Prostate gland (tissue), 2 donors: ENCODE measurements at places on chromosomes 12 and 14. TPM values are rescaled to one million over a fixed set of nuclear protein-coding genes. Genes with fewer than 3 reads are reported as not detected.

The KCNH5 gene
- total RNA-seq: 0.06 TPM

DNA sequence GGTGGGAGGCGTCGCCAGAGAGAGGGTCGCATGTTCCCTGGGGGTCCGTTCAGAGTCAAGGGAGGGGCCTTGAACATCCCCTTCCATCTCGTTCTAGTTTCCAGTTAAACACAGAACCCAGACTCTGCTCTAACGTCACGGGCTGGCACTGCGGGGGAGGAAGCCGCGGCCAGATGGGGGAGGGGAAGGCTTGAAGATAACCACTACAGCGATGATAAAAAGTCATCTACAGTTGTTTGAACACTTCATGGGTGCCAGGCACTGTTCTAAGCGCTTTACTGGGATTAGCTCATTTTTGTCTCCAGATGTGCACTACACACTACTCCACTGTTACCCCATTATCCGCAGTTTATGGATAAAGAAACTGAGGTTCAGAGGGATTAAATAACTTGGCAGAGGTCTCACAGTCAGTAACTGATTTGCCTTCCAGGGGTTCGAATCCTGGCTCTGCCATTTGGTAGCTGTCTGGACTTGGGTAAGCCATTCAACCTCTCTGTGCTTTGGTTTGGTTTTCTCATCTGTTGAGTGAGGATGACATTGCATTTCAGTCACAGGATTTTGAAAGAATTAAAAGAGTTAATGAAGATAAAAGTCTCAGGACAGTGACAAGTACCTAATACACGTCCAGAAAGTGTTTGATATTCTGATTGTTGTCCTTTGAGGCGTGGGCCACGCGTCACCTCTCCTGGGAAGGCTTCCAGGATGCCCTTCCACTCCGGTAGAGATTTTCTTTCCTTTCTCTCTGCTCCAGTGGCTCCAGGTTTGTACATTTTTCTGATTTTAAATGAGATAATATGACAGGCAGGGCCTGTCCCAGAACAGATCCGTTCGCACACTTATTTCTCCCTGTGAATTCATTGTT is 798 bp upstream of the RASAL1 start:
- DNase-seq: no peak

DNA sequence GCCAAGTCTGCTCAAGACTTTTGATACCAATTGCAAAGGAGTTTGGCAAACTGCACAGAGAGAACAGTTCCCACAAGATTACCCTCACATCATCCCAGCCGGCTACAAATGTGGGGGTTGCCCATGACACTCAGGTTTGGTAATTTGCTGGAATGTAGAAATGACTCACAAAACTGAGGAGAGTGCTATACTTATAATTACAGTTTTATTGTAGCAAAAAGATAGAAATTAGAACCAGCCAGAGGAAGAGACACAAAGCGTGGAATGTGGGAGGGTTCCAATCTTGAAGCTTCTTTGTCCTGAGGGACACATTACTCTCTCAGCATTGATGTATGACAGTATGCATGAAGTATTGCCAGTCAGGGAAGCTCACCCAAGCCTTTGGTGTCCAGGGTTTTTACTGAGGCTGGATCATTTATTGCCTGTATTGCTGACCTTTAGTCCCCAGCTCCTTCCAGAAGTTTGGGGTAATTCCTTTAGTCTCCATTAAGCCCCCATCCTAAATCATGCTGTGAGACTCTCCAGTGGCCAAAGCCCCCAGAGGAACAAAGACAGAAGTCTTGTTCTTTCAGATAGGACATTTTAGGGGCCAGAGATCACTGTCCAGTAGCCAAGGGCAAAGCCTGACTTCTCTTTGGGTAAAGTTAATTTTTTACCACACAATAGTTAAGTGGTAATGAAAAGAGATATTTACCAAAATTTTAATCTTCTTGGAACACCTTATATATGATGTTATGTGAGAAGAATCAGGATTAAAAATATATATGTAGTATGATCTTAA is 9.9 kb downstream of the TBK1 start:
- DNase-seq: no peak

The TRPV4 gene
- total RNA-seq: 4.6 TPM

- no peak for DNase-seq
Measured at GRCh38 chr12:90945070-90945649, 9.8 kb downstream of the CCER1 start.

GRCh38 chr14:57060276-57060955 is 208.3 kb downstream of the EXOC5 start:
- DNase-seq: no peak

The TPH2 gene
- total RNA-seq: not detected

- no peak for DNase-seq
Measured at GRCh38 chr14:68972507-68973218, 6.4 kb downstream of the ACTN1 start.

DNA sequence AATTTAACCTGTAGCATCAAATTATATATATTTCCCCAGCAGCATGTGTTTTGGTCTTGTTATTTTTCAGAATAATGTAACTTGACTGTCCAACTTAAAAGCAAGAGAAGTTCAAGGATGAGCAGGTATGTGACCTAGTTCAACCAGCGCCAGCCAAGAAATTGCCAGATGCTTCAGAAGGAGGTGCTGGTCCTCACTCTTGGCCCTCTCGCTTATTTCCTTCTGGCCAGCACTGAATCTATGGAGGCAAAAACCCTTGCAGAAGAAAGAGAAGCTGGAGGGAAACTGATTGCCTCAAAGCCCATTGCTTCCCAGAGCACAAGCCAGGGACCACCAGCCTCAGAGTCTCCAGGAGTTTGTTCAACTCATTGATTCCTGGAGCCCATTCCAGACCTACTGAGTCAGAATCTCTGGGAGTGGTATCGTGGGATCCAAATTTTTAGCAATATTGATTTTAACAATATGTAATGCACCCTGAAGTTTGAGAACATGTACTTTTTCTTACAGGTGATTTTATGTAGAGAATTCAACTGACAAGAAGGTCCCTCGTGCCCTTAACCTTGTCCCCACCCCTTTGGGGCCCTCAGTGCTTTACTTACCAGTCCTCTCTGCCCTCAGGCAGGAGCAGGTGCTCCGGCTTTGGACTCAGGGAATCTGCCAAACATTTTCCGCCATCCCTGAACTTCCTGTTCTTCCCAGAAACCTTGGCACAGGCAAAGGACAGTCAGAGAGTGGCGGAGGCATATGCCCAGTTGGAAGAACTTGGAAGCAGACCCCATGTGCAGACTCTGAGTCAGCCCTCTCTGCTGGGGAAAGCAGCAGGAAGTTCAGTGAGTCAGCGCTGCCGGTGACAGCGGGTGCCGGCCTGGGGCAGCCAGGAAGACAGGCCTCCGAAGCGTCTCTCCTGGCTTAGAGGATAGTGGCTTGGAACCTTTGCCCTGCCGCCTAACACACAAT is 10.4 kb downstream of the BEST3 start:
- DNase-seq: peak; percentile 60

The P2RX2 gene
- 8.2 TPM for total RNA-seq

DNA sequence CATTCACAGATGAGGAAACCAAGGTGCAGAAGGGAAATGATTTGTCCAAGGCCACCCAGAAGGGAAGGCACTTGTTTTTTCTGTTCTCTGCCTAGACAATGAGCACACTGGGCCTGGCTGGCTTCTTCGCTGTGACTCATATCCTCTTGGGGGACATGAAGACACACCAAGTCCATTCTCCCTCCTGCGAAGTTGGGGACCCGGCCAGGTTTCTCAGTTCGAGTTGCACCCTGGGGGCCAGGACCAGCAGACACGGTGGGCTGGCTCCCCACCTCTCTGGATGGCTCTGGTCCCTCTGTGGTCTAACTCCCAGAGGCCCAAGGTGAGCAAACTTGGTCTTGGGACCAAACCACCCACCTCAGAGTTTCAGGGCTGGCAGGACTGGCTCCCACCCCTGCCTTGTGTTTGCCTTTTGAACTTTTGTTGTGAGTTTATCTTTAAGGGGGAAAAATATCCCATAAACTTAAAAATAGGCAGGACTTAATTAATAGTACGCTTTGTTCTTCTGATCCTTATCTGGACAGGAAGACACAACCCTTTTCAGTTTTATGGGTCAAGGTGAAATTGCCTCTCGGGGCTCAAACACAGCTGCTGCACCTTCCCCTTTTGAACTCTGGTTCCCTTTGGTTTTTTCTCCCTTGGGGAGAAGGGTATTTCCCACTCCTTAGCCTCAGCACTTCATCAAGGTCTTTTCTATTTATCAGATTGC is 9.0 kb upstream of the MLEC start:
- DNase-seq: peak; percentile 27

GRCh38 chr12:82866227-82866775 is 179.6 kb downstream of the TMTC2 start:
- DNase-seq: no peak

- DNase-seq: no peak
Measured at GRCh38 chr14:87756661-87757060, 236.3 kb downstream of the GALC start.

DNA sequence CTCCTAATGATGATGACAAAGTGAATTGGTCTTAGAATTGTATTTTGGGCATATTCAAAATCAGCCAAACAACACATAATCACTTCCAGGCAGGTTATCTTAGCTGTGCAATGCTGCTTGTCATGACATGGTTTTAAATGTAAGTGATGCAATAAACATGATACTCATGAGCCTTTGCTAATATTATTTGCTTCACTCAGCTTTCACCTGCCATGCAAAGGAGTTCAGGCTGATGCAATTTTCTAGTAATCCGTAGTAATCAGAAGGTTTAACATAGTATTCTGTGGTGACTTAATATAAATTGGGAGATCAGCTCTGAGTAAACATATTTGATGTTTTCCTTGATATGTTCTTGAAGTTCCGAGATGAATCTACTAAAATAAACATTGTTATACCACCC is 29.1 kb downstream of the TMEM260 start:
- no peak for DNase-seq

The DACT1 gene
- 4.5 TPM for total RNA-seq

The ADCK1 gene
- 9.6 TPM for total RNA-seq

GRCh38 chr14:75162631-75163030 is 13.8 kb downstream of the TMED10 start:
- no peak for DNase-seq

DNA sequence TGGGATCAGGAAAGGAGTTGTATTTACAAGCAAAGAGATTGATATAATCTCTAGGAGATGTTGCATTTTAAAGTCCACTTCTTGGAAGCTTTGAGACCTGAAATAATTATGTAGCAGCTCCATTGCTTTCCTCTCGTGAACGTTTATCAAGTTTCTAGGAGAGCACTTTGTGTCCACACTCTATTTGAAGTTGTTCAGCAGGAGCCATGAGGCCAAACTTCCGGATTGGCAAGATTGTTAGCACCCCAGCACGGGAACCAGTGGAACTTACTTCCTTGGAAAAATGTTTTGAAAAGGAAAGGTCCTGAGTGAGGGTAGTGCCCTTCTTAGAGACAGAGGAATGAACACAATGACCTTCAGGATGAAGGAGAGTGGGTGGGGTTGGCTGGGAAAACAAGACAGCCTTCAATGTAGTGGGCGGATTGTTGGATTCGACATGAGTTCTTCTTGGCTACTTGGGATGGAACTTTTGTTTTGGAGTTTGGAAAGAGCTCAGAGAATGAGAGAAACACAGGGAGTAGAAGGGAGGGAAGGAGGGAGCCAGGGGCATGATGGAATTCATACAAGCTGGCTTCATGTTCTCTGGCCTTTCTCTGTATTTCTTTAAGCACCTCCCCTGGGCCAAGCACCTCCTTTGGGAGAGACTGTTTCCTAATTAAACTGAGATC is 23.8 kb upstream of the CISTR start:
- DNase-seq: peak; percentile 24

DNA sequence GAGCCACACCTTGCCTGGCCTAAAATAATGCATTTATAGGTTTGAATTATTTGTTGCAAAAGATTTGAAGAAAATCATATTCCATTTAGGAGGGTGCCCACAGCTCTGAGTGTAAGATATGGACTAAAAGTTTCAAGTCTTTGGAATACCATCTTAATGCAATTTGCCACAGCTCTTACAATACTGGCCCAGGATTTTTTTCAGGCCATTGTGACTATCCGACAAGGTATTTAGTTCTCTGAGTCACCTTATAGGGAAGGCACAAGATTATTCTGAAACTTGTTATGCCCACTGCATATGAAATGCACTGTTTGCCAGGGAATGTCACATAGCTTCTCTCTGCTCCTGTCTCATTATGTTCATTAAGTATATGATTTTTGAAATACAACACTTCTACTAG is 29.6 kb upstream of the SLC6A13 start:
- no peak for DNase-seq

DNA sequence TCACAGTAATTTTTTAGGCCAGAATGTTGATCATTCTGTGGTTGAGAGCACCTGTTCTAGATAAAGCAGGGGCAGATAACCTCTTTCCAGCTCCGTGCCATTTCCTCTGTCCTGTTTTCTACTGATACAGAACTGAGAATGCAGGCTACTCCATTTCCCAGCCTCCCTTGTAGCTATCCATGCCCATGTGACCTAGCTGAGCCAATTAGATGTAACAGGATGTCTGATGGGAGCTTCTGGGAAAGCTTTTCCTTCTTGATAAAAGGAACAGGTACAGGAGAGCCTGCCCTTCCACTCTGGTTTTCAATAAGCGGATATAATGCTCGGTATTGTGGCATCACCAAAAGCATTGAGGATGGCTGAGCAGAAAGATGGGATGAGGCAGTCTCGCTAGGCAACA is 54.2 kb downstream of the LRRC74A start:
- DNase-seq: no peak

The KRT75 gene
- not detected for total RNA-seq

The OR11G2 gene
- not detected for total RNA-seq

The NELL2 gene
- 5.8 TPM for total RNA-seq

- no peak for DNase-seq
Measured at GRCh38 chr12:53937099-53937498, 1.5 kb upstream of the HOXC13 start.

- no peak for DNase-seq
Measured at GRCh38 chr12:104460041-104460719, 3.4 kb downstream of the CHST11 start.

The SLCO1B1 gene
- 0.45 TPM for total RNA-seq

GRCh38 chr14:91727121-91727520 is 4.8 kb downstream of the CATSPERB start:
- no peak for DNase-seq

The SARNP gene
- total RNA-seq: 75.9 TPM

GRCh38 chr12:109582636-109583035 is 9.0 kb downstream of the MVK start:
- no peak for DNase-seq

DNA sequence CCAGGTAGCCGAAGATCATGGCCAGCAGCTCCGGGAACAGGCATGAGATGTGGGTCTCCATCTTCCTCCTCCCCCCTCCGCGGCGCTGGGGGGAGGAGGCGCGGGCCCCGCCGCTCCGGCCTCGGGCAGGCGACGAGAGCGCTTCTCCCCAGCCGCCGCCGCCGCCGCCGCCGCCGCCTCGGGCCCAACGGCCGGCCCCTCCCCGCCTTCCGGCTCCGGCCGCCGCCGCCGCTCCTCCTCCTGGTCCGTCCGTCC is 448 bp downstream of the FBXL14 start:
- DNase-seq: no peak

The AMHR2 gene
- total RNA-seq: not detected

The TSPAN9 gene
- total RNA-seq: 41.9 TPM

The KCNH3 gene
- total RNA-seq: 1.8 TPM

DNA sequence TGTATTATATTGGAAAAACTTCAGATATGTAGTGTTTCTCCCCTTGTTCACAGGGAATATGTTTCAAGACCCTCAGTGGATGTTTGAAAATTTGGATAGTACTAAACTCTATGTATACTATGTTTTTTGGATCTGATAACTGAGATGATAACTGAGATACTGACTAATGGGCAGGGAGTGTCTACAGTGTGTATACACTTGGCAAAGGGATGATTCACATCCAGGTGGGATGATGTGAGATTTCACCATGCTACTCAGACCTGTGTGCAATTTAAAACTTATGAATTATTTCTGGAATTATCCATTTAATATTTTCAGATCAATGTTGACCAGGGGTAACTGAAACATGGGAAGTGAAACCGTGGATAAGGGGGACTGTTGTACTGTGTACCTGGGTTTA is 13.8 kb downstream of the RAD51B start:
- DNase-seq: no peak
